CD4-positive, alpha-beta T cell treated with Interferon alpha-2 for 1 hour (primary cell): ENCODE measurements at places on chromosomes 5 and 9.

DNA sequence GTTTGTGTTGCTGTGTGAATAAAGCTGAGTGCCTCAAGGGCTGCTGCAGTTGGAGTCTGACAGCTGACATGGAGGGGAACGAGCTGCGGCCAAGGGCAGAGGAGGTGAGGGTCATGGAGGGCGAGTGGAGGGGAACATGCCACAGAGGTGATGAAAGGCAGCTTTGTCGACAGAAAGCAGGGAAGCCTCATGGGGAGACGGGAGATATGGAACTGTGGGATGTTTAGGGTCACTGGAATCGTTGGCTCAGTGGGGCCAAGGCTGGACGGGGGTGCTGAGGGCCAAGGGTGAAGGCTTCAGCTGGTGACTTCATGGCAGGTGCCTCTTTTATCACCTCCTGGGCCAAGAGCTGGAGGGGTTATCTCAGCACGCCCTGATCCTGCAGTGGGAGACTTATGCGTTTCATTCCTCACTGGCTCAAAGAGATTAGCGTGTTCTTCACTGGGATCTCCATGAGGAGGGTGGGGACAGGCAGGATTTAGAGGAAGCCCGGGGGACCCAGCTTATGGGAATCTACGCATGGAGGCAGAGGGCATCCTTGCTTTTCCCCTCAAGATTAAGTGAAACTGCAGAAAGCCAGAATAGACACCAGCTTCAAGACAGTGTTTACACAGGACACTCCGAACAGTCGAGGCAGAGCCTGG, 42.2 kb downstream of the FAM240B start:
- no peak for DNase-seq

GRCh38 chr5:160970605-160971191, 118.7 kb upstream of the ATP10B start:
- DNase-seq = no peak

DNA sequence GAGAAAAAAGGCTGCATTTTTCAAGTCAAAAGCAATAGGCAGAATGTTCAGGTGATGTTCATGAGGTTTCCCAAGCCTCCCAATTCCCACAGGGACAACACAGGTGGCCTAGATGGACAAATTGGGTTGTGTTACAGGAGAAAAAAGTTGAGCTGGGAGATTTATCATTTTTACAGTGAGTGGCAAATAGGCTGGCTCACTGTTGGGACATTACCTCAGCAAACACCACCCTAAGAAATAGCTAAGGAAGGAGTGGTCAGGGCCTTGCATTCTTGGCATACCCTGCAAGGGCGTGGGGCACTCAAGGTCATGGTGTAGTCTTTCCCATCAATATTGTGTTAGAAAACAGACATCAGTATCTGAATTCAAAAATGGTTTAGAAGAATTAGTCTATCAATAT, 23.3 kb upstream of the CPLANE1 start:
- DNase-seq = no peak

DNA sequence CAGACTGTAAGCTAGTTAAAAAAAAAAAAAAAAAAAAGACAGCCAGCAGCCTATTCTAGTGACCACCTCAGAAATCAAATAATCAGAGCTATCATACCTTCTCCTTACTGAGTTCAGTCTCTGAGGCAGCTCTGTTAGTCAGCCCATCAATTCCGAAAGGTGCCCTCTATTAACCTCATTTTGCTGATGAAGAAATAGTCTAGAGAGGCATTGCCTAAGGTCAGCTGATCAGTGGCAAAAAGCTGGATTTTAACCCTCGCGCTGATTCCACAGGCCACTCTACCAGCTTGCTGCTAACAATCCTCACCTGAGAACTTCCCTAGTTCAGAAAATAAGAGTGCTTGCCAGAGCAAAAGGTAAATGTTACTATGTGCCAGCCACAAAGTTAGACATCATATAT, 172.0 kb downstream of the DENND1A start:
- no peak for DNase-seq
